ENCODE measurements at places on chromosomes 6 and 20.

DNA sequence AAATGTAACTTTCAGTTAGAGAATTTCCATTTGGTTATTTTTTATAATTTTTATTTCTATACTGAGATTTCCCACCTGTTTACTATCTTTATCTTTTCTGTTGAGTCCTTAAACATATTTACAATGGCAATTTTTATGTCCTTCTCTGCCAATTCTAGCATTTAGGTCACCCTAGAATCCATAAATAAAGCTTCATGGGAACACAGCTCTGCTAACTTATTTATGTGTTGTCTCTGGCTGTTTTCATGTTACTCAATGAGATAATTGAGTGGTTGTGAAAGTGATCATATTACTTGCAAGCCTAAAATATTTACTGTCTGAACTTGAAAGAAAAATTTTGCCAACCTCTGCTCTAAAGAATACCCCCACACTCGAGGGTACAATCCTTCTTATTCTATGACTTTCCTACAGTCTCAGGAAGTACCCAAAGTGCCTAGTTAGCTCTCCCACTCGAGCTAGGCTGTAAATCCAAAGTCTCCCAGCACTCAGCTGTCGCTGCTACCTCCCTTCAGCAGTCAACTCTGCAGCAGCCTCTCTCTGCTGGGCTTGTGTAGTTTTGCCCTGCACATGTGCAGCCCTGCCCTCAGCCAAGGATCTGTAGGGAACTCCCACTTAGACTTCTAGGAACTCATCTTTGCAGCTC, 53.5 kb upstream of the GCLC start:
- no peak for DNase-seq

DNA sequence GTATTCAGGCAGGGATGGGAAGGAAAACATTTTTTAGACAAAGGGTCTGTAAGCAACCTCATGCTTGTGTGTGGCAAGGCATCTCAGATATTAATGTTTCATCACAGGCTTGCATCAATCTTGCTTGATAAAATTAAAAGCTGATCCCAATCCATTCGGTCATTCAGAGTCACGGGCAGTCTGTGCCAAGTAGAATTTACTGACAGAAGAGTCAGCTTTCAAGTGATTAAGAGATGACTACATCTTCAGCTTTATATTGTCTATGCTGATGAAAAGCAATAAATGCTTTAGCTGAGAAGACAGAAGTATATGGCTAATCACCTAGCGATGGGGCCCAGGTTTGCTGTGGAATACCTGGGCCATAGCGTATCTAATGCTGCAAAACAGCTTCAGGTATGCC, 3.5 kb downstream of the PLEKHG1 start:
- DNase-seq: no peak

DNA sequence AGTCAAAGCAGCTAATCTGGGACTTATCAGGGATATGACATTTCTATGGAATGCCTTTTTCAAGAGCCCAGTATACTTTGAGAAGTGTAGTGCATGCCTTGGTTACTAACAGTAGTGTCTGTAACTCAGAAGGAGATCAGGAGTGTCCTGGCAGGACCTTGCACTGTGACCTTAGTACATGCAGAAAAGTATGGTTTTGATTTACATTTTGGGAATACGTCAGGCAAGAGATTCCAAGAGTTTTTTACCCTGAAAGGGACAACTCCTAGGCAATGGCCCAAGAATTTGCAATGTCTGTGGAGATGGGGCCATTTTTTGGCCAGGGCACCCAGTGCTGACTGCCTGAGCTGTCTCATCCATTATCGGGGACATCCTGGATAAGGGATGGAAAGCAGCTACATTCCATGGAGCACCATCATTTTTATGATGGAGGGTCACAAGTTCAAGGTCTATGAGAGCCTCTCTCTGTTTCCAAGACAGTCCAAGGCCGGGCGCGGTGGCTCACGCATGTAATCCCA, 80.2 kb downstream of the FAM50B start:
- DNase-seq: peak; percentile 92

GRCh38 chr6:89596484-89596883, 42.1 kb downstream of the LYRM2 start:
- no peak for DNase-seq

GRCh38 chr6:148943451-148943850, 196.6 kb downstream of the UST start:
- peak; percentile 86 for DNase-seq

- DNase-seq: no peak
Measured at GRCh38 chr6:118959903-118960302, 24.9 kb upstream of the MCM9 start.

GRCh38 chr6:151310852-151311767, 71.3 kb downstream of the AKAP12 start:
- no peak for DNase-seq

- peak; percentile 23 for DNase-seq
Measured at GRCh38 chr20:63102721-63103375, 96.1 kb upstream of the BHLHE23 start.

DNA sequence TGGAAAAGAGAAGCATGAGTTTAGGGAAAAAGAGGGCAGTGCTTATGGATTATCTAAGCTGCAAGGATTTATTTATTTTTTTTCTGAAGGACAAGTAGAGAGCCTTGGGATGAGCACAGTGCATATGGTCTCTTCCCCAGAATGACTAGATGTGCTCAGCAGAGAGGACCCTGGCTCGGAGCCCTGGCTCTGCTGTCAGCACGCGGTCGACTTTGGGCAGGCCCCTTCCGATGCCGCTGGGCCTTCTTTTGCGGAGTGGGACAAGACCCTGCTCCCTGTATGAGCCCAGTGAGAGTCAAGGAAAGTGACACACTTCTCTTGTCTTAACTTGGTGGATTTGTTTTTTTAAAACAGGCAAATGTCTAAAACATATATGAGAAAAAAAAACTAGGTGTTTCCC, 51.4 kb downstream of the LRRC1 start:
- DNase-seq: no peak

DNA sequence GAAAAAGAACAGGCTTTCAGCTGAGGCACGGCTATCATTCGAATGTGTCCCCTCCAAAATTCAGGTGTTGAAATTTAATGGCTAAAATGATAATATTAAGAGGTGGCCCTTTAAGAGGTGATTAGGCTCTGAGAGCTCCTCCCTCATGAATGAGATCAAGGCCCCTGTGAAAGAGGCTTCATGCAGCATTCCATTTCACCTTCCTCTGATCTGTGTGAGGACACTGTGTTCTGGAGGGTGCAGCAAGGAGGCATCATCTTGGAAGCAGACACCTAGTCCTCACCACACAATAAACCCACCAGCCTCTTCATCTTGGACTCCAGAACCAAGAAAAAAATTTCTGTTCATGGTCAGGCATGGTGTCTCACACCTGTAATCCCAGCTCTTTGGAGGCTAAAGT, 56.4 kb downstream of the PPP1R14C start:
- DNase-seq: no peak

- no peak for DNase-seq
Measured at GRCh38 chr6:14008809-14009208, 84.1 kb downstream of the RNF182 start.

GRCh38 chr6:36350681-36351571, 14.2 kb upstream of the BNIP5 start:
- peak; percentile 93 for DNase-seq

DNA sequence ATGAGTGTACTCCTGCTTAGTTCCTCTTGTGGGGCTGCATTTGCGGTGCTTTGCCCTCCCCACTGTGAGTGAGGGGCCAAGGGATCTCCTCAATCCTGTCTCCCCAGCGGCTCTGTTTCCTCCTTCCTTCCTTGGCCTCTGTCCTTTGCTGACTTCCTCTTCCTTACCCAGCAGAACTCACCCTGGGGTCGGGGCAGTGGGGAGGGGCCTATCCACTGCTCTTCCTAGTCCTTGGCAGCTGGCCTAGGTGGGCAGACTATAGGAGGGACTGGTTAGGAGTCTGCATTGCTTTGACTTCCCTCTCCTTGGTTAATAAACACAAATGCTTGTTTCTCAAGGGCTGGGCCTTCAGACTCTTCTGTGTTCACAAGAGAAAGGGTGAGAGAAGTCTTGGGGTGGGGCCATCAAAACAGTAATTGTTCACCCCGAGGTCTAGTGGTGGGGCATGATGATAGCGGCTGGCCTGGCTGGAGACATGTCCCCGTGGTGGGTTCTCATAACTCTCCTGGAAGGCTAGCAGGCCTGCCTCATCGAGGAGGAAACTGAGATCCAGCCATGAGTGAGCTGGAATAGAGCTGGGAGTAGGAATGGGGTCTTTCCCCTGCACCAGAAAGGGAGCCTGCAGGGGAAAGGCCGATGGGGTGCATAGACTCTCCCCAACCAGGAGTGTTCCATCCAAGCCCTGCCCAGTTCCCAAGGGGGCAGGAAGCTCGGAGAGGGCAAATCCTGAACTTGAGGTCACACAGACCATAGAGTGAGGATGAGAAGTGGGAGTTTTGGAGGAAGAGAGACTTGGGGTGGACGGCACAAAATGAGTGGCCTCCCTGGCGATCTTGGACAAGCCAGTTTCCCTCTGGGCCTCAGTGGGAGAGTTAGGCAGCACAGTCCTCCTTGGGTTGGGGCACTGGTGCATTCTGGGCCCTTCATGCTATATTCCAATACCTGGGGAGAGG, 12.7 kb downstream of the FAM110A start:
- no peak for DNase-seq

DNA sequence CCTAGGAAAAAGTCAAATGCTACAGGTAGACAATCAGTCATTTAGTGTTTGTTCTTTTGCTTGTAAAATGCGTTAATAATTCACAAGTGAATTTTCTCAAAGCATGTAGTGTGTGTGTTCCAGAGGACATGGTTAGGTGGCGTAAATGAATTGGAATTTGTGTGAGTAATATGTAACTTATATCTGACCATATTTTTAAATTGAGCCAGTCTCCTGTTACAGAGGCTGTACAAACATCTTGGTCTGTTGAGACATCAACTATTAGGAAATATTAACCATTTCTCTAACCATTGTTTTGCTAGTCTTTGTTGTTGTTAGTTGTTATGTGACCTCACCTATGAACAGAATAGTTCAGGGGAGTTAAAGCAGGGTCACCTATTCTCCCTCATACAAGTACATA, 22.7 kb downstream of the MCM8 start:
- peak; percentile 8 for DNase-seq

DNA sequence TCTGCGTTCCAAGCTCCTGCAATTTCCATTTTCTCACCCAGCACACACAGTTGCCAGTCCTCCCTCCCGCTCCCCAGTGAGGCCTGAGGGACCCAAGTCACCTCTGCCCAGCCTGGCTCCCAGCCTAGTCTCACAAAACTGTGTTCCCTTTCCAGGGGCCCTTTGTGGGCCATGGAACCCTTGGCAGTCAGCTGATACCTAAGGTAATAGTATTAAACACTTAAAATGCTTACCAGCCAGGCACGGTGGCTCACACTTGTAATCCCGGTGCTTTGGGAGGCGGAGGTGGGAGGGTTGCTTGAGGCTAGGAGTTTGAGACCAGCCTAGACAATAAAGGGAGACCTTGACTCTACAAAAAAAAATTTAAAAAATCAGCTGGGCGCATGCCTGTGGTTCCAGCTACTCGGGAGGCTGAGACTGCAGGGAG, 3.2 kb upstream of the RBM38 start:
- no peak for DNase-seq

DNA sequence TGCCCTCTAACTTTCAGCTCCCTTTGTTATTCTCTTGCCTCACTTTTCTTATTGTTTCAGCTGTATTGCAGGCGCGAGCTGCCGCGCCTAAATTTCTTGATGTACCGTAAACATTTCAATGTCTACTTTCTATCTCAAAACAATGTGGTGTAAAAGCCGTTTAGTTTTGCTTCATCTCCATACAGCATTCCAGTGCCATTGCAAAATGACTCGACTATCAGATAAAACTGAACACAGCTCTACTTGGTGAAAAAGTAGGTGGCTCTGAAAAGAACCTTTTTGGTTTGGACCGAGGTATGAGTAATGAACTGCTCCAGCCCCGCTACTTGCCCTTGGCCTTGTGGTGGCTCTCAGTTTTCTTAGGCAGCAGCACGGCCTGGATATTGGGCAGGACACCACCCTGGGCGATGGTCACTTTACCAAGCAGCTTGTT, 74.6 kb downstream of the OR2B2 start:
- DNase-seq: peak; percentile 37

- DNase-seq: peak; percentile 49
Measured at GRCh38 chr6:13517116-13517515, 29.7 kb upstream of the GFOD1 start.

DNA sequence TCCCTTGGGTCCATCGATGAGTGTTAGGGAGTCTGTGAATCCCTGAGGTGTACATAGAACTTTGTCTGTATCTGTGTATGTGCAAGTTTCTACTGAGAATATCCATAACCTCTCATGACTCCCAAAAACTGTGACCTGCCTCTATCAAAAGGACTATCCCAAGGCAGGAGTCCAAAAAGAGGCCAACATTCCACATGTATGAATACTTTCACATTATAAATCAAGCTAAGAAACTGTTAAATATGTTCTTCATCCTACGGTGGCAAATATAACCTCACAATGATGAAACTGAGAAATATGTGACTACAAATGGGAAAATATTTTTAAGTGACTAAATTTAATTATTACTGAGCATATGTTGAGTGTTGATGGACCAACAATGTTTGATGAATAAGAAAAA, 16.1 kb upstream of the STX11 start:
- DNase-seq: peak; percentile 78

DNA sequence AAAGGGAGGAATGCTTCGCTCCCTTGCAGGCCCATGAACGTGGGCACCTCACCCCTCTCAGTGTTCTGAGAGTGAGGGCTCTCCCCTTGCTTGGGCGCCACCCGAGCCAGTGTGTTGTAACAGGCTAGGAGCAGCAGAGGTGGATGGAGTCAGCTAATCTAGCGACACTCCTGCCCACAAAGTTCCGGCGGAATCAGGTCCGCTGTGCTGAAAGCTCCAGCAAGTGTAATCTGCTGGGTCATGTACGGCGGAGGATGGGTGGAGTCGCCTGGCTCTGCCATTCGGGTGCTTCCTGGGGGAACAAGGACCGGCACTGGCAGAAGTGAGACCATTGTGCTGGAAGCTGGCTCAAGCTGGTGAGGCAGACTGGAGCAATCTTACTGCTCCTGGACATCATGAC, 1310.1 kb downstream of the EPHA7 start:
- no peak for DNase-seq

DNA sequence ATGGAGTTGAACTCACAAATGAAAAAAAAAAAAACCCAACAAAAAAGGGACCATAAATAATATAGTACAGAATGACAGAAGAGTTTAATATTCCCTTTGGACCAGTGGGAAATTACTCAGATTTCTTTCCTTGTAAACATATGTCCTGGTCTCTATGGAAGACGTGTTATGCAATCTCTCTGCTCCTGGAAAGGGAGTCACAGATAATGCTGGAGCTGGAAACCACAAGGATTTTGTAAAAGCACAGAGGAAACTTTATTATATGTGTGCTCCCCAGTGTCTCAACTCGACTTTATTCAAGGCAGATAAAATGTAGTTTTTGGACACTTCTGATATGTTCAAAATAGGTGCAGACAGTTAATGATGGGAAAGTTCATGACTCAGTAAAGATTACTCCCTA, 88.1 kb upstream of the ZFP64 start:
- peak; percentile 82 for DNase-seq

- DNase-seq: no peak
Measured at GRCh38 chr6:119895626-119896025, 546.1 kb upstream of the MAN1A1 start.

DNA sequence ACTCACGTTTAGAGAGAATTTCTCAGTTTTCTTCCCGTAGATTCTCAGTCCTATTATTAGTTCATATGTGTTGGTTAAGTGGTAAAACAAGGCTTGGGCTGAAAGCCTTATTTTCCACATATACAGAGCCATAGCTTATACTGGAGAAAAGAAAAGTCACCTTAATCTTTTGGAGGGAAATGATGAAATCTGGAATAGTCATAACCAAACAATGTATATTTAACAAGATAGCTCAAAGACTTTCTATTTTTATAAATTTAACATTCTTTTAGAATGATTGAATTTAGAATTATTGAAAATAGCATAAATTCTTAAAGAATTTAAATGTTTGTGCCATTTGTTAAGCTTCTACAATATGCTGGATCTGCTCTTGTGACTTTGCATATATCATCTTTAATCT, 85.8 kb downstream of the CDKAL1 start:
- peak; percentile 72 for DNase-seq

Data from fibroblast of upper back skin (primary cell).